ENCODE measurements at places on chromosomes 16 and 17.
A peak's percentile ranks its signal among the peaks of the same experiment; 100 is the strongest.

DNA sequence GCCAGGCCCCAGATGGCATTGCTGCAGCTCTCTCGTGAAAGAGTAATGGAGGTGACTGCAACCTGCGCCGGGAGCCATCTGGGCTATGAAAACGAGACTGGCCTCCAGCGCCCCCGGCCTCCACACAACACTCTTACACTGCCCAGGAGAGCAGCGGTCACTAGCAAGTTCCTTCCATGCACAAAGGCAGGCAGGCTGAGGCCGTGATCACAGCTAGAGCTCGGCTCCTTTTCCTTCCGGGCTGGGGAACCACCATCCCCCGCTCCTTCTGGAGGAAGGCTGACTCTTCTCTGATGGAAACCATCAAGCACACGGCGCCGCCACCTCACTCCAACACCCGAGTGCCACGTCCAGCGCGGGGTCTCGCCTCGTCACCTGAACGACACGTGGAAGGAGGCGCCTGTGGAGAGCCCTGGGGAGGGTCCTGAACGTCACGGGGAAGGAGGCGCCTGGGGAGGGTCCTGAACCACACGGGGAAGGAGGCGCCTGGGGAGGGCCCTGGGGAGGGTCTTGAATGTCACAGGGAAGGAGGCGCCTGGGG is 61.9 kb downstream of the KLHDC4 start:
- DNase-seq, result no peak

GRCh38 chr17:59266745-59267144 is 46.4 kb downstream of the GDPD1 start:
- no peak for DNase-seq

GRCh38 chr17:20073055-20073979 is 64.2 kb downstream of the SPECC1 start:
- DNase-seq, result peak; percentile 22

DNA sequence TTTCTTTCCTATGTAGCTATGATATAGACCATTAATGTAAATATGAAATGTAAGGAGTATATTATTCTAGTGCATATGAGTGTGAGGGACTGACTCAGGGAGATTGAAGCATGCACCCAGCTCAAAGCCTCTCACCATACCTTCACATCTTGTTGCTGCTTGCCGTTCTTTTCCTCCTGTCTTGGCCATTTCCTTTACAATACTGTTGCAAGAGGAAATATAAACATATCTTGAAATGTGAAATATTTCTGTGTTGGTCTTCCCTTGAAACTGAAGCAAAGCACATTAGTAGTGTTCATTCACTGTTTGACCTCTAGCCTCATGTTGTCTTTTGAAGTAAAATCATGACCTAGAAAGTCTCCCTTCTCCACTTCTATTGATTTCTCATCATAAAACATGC is 46.6 kb downstream of the PHKB start:
- no peak for DNase-seq

GRCh38 chr17:5798094-5798493 is 213.8 kb upstream of the NLRP1 start:
- no peak for DNase-seq

DNA sequence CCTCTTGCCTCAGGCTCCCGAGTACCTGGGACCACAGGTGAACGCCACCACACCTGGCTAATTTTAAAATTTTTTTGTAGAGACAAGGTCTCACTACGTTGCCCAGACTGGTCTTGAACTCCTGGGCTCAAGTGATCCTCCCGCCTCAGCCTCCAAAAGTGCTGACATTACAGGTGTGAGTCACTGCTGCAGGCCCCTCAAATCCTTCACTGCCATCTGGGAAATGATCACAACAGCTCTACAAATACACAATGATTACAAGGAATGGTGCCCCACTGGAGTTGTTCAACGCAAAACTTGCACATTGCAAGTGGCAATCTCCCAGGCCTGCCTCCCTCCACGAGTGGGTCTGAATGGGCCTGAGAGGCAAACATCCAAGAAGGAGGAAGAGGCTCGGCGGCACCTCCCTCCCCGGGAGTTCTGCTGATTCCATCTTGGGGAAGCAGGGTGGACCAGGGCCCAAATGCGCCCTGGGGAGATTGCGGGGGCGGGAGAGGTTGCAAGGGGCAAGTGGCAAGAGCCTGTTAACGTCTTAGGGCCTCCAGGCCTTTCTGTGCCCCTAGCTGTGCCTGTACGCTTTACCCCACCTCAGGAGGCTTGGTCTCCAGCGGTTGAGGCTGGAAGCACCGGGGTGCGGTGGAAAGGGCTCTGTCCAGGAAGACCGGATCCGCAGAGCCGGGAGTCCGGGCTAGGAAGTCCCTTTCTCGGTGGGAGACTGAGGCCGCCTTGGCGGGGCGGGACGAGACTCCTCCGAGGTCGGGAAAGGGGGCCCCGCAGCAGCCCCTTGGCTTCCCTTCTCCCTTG is 656 bp upstream of the IGFBP4 start:
- no peak for DNase-seq

GRCh38 chr16:66848172-66848571 is 4.0 kb downstream of the CA7 start:
- DNase-seq, result no peak

DNA sequence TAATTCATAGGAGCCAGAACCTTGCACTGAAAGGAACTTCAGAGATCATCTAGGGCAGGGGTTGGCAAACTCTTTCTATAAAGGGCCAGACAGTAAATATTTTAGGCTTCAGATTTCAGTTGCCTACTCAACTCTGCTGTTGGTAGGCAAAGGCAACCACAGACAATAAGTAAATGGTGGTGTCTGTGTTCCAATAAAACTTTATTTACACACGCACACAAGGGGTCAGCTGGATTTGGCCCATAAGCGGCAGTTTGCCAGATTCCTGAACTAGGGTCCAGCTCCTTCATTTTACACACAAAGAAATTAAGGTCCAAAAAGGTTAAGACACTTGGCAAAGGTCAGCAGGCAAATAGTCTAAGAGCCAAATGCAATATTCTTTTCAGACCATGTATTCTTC is 107.3 kb downstream of the SPAG9 start:
- no peak for DNase-seq

DNA sequence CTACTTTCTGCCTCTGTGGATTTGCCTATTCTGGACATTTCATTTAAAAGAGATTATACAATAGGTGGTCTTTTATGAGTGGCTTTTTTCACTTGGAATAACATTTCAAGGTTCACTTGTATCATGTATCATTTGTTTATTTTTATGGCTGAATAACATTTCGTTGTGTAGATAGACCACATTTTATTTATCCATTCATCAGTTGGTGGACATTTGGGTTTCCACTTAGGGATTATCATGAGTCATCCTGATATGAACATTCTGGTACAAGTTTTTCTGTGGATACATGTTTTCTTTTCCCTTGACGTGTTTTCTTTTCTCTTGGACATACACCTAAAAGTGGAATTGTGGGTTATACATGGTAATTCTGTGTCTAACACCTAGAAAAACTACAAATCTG is 25.3 kb downstream of the PRSS54 start:
- DNase-seq, result no peak

- DNase-seq, result no peak
These were observed 79.8 kb downstream of the HELZ start for GRCh38 chr17:67165201-67165600.

GRCh38 chr17:67491009-67491680 is 114.1 kb downstream of the PITPNC1 start:
- DNase-seq, result no peak

DNA sequence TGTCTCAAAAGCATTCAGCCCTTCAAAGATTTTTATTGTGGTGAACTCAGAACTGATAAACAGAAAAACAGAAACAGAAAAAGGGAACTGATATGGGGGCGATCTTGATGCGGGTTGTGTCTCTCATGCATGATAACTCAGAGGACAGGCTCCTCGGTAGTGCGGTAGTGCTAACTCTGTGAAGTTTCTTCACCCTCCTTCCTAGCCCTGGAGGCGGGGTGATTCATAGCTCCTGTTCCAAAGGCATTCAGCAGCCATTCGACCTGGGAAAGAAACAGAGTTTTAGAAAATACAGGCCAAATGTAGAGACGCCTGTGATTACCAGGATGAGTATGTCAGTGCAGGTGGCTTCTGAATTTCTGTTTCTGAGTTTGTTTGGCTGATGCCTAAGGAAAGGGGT is 5.5 kb upstream of the MAF start:
- DNase-seq, result no peak

DNA sequence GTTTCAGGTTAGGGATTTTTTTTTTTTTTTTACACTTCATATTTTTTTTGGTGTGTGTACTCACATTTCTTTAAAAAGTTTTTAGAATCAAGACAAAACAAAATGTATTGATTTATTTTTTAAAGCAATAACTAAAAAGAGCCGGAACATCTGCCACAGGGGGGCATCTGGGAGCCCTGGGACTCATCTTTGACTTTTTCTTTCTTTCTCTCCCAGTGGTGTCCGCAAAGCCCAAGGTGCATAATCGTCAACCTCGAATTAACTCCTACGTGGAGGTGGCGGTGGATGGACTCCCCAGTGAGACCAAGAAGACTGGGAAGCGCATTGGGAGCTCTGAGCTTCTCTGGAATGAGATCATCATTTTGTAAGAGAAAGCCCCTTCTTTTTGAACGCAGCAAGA is 36.3 kb downstream of the WWP2 start:
- DNase-seq, result no peak

- DNase-seq, result no peak
These were observed 4.6 kb downstream of the IRF8 start for GRCh38 chr16:85903559-85903958.

- DNase-seq, result no peak
These were observed 93.3 kb downstream of the TNFRSF13B start for GRCh38 chr17:16878606-16879005.

DNA sequence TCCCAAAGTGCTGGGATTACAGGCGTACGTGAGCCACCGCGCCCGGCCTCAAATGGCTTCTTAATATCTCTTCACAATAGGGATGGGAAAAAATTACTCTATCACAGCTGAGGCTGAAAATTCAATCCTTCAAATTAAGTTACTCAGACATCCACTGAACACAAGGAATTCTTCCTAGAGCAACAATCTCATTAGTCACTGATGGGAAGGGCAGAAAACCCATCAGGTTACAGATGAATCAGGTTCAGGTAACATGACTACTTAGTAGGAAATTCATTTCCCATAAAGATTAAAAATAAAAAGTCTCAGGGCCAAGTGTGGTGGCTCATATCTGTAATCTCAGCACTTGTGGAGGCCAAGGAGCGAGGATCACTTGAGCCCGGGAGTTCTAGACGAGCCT is 42.5 kb upstream of the ABR start:
- DNase-seq, result no peak

DNA sequence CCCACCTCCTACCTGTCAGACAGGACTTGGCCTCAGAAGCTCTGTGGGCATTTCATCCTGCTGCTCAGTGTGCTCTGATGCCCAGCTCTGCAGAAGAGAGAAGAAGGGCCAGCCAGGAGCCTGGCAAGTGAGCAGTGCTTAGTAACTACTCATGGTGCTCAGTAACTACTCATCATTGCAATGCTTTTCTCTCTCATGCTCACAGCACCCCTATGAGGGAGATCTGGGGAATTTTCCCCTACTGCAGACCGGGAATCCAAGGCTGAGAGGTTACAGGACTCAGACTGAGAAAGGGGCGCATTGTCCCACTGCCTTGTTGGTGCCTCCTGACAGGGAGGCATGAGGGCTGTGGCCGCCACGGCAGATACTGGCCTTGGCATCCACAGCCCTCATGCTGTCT is 261.1 kb downstream of the C16orf95 start:
- no peak for DNase-seq

- DNase-seq, result no peak
These were observed 2.4 kb downstream of the MBTD1 start for GRCh38 chr17:51257150-51258081.

DNA sequence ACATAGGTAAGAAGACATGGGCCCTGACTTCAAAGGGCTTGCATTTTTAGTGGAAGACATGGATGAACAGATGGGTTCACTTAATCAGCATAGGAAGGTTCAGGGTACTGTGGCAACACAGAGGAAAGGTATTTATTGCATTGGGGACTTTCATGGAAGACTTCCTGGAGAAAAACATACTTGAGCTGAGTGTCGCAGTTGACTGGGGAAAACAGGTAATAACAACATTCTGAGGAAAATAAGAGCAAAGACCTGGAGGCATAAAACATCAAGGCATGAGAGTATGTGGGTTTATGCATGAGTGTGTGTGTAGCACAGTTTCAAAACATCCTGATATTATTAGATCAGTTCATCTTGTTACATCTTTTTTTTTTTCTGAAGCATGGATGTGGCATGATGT is 82.7 kb downstream of the MAP2K6 start:
- DNase-seq, result no peak

- no peak for DNase-seq
These were observed 29.2 kb downstream of the SMG6 start for GRCh38 chr17:2274414-2274813.

- DNase-seq, result no peak
These were observed 245.8 kb downstream of the SOX9 start for GRCh38 chr17:72366626-72367025.

DNA sequence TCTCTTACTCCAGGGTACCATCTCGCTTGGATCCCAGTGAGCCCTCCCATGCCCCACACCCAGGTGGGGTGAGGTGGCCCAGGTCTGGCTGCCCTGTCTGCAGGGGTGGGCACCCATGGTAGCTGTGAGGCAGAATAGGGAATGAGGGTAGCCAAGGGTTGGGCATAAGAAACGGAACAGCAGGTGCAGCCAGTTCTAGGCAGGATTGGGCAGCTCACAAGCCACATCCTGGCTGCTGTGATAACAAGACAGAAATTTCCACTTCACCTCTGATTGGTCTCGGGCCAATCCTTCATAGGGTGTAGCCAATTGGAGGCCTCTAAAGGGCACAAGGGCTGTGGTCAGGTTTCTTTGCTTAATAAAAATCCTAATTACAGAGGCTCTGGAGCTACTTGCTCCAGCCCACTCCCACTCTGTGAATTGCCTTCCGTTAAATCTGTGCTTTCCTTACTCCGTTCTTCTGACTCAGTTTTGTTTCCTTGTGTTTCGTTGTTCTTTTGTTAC is 1.5 kb upstream of the ARHGDIG start:
- no peak for DNase-seq

DNA sequence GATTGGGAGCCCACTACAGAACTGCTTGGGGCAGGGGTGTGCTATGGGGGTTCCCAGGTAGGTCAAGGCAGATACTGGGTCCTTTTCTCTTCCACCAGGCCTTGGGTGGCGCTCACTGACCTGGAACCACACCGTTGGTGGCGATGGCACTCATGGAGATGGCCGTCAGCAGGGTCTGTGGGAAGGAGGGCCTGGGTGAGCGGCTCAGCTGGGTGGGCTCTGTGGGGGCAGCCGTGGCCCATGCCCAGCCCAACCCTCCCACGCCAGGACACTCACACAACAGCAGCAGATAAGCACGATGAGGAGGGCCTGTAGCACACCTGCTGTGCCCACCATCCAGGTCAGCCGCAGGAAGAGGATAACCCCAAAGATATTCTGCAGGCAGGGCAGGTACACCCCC is 10.8 kb downstream of the SLC12A4 start:
- DNase-seq, result no peak

- DNase-seq, result no peak
These were observed 34.5 kb upstream of the KDM8 start for GRCh38 chr16:27168790-27169189.

Data from activated CD8-positive, alpha-beta memory T cell treated with anti-CD3 and anti-CD28 coated beads for 4 hours (primary cell).